ENCODE measurements at places on chromosomes 5 and 9.

GRCh38 chr5:132493241-132493640 is 2.7 kb upstream of the IRF1 start:
- peak; percentile 8 for DNase-seq
- peaks cover 59% of the 10 kb centered on the region for H3K4me1 ChIP-seq
- H3K36me3 ChIP-seq: peaks cover 18% of the 10 kb centered on the region

GRCh38 chr5:91436241-91436640 is 53.1 kb upstream of the ARRDC3 start:
- H3K36me3 ChIP-seq: no peaks in the 10 kb centered on the region
- H3K4me3 ChIP-seq: no peak overlapping the region
- DNase-seq: no peak

DNA sequence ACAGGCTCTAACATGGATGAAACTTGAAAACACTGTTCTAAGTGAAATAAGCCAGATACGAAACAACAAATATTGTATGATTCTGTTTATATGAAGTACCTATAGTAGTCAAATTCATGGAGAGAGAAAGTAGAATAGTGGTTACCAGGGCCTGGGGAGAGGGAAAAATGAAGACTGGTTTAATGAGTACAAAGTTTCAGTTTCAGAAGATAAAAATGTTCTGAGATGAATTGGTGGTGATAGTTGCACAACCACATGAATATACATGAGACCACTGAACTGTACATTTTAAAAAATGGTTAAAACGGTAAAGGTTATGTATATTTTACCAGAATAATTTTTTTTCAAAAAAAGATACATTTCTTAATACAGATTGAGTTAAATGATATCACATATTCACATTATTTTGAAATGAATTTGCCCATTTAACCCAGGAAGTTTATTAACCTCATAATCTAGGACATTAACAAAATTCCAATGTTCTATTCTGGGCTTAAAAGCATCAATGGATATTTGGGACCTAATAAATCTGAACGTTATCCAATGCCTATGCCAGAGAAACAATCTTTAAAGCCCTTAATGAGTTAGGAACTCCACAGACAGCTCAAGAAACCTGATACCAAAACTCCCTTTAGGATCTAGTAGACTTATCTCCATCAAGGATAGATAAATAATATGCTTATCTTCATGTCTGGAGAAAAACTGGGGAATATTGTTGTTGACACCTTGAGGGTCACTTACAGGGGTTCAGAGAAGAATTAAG is 521.3 kb downstream of the EFNA5 start:
- H3K36me3 ChIP-seq: no peaks in the 10 kb centered on the region
- no peak overlapping the region for H3K27ac ChIP-seq
- DNase-seq: no peak
- no peak overlapping the region for H3K4me3 ChIP-seq
- peaks cover 4% of the 10 kb centered on the region for H3K4me1 ChIP-seq
- H3K27me3 ChIP-seq: peaks cover 5% of the 10 kb centered on the region

GRCh38 chr5:178331491-178331996 is 98.9 kb upstream of the PHYKPL start:
- H3K27ac ChIP-seq: no peak overlapping the region
- DNase-seq: no peak
- no peaks in the 10 kb centered on the region for H3K27me3 ChIP-seq

DNA sequence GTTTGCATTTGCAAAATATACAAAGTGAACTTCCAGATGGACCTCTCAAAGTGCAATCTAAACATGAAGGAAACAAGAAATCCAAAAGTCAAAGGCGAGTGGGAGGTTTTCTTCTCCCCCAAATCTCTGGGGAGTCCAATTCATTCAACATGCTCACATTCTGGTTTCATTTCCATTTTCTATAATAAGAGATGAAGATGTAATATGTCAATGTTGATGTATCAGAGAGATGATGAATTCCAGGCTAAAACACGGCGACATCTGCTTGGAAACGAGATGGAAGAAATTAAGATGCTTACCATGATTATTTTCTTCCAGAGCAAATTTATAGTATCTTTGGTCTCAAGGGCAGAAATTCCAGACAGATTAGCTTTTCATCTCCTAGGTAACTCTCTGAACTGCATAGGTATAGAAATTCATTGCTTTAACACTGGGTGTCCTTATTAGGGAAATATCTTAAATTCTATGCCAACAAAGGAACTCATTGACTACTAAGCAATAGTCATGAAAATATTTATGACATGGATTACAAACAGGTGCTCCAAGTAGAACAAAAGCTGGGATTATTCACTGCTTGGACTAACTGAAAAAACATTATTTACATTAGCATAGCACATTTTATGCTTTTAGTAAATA is 287.9 kb downstream of the SEC61B start:
- H3K27me3 ChIP-seq: peaks cover 7% of the 10 kb centered on the region
- no peaks in the 10 kb centered on the region for H3K36me3 ChIP-seq
- H3K4me3 ChIP-seq: no peak overlapping the region
- no peak overlapping the region for H3K27ac ChIP-seq
- H3K4me1 ChIP-seq: peaks cover 18% of the 10 kb centered on the region

DNA sequence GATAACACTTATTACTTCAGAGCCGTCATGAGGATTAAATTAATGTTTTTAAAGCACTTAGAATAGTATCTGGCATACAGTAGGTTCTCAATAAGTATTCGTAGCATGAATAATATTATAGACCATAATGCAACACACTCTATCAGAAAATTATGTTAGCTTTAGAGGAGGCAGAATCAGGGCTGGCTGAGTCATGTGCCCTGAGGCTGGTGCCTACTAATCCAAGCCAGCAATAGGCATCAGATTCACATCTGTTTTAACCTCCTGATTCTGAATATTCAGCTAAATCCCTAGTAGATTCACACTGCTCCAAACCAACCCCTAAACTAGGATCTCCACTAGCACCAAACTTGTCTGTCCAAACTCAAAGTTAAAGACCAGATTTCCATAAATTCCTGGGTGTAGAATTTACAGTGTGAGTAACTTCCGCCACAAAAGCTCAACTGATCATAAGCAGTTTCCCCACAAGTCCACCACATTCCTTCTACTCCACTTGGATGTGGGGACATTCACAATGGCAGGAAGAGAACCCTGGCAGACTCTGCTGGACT is 170.0 kb upstream of the DAPK1 start:
- no peak for DNase-seq
- H3K36me3 ChIP-seq: no peaks in the 10 kb centered on the region
- H3K27ac ChIP-seq: no peak overlapping the region
- peaks cover 4% of the 10 kb centered on the region for H3K27me3 ChIP-seq
- no peak overlapping the region for H3K4me3 ChIP-seq
- H3K4me1 ChIP-seq: no peaks in the 10 kb centered on the region

DNA sequence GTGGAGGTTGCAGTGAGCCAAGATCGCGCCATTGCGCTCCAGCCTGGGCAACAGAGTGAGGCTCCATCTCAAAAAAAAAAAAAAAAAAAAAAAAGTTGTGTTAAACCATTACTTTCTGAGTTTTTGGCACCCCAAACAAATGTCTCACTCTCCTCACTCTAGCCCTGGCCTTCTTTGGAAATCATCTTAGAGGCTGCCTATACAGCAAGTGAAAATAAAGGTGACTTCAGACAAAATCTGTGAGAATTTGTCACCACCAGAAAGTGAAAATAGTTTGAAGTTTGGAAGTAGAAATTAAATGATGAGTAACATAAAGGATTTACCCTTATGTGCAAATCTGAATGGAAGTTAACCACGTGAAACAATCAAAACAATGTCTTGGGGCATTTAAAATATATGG is 7.2 kb upstream of the ZNF131 start:
- H3K4me3 ChIP-seq: no peak overlapping the region
- H3K4me1 ChIP-seq: peaks cover 23% of the 10 kb centered on the region
- no peak for DNase-seq
- no peaks in the 10 kb centered on the region for H3K36me3 ChIP-seq
- H3K27ac ChIP-seq: no peak overlapping the region

- DNase-seq: no peak
- H3K4me3 ChIP-seq: no peak overlapping the region
- no peak overlapping the region for H3K27ac ChIP-seq
- no peaks in the 10 kb centered on the region for H3K4me1 ChIP-seq
- no peaks in the 10 kb centered on the region for H3K27me3 ChIP-seq
Observed at GRCh38 chr9:16105168-16106020, 552.6 kb downstream of the CCDC171 start.

DNA sequence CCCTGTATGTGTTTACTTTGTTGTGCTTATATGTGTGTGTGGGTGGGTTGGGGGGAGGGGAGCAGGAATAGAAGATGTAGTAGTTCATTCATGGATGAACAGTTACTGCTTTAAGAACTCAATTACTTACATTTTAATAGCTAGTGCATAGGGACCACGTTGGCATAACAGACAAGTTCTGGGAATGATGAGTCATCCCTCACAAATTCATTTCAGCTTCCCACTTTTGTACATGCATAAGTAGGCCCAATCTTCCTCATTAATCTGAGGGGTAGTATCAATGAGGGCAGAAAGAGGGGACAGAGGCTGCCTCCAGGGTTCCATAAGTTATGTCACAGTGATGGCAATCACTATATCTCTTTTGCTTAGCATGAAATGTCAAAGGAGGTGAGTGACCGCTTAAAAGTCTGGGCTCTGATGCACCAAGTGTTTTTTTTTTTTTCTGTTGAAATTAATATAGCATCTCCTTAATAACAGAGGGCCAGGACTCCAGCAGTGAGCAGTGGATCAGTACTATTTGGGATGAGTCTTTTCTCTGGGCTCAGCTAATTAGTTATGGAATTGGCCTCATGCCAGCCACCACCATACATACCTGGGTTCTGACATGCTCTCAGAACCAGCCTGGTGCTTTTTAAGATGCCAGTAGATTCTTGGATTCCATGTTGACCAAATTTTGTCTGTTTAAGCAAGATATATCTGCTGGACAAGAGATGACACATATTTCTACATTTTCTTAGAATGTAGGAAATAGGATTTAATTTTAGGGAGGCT is 37.1 kb downstream of the PRDM6 start:
- H3K4me3 ChIP-seq: no peak overlapping the region
- H3K4me1 ChIP-seq: no peaks in the 10 kb centered on the region
- no peak for DNase-seq
- peaks cover 17% of the 10 kb centered on the region for H3K27me3 ChIP-seq
- H3K36me3 ChIP-seq: no peaks in the 10 kb centered on the region

DNA sequence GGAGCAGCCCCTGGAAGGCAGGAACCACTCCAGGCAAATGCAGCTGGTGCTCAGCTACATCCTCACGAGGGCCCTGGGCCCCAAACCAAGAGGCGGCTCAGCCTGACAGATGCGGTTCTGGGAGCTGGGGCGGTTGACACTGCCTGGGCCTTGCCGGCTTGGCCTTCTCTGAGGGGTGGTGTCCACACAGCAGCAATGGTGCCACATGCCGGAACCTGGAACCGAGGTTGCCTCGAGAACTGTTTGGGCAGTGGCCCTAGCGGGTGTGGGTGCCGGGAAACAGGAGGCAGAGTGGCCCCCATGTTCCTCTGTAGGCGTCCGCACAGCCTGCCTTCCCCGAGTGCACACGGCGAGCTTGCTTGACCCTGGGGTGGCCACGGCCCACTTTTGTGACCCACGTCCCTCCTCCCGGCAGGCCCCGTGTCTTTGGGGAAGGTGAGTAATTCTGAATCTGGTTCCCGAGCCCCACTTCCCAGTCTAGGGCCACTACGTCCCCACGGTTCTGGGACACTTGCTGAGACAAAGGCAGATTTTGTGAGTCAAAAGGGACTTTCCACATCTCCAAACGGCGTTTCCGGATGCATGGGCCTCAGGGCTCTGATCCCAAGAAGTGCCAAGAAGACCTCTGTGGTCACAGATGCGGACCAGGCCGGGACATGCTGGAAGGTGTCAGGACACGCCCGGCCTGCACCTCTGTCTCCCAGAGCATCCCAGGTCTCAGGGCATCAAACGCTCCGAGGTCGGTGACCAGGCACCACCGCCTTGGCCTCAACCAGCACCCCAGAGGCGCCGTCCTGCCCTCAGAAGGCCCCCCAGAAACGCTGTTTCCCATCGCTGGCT is 27.7 kb upstream of the SLC12A7 start:
- no peak overlapping the region for H3K4me3 ChIP-seq
- no peak overlapping the region for H3K27ac ChIP-seq
- H3K36me3 ChIP-seq: no peaks in the 10 kb centered on the region
- no peak for DNase-seq

GRCh38 chr5:150605546-150605945 is 34.9 kb upstream of the SYNPO start:
- no peaks in the 10 kb centered on the region for H3K27me3 ChIP-seq
- H3K27ac ChIP-seq: no peak overlapping the region
- DNase-seq: no peak
- H3K4me1 ChIP-seq: no peaks in the 10 kb centered on the region

DNA sequence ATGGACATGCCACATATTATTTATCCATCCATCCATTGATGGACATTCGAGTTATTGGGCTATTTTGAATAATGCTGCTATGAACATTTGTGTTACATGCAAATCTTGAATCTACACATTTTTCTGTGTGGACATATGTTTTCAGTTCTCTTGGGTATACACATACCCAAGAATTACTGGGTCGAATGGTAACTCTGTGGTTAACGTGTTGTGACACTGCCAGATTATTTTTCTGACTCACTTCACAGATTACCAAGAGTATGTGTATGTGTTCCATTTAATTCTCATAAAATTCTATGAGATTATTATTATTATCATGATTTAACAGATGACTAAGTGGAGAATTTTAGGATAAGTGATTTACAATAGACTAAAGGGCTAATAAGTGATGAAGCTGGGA is 26.7 kb downstream of the CYFIP2 start:
- H3K27ac ChIP-seq: no peak overlapping the region
- H3K36me3 ChIP-seq: peaks cover 89% of the 10 kb centered on the region
- DNase-seq: no peak
- H3K4me1 ChIP-seq: peaks cover 51% of the 10 kb centered on the region
- H3K27me3 ChIP-seq: no peaks in the 10 kb centered on the region

- no peaks in the 10 kb centered on the region for H3K36me3 ChIP-seq
- H3K27ac ChIP-seq: peak overlapping the region; percentile 68
- H3K4me1 ChIP-seq: peaks cover 12% of the 10 kb centered on the region
- H3K27me3 ChIP-seq: peaks cover 7% of the 10 kb centered on the region
- no peak overlapping the region for H3K4me3 ChIP-seq
- no peak for DNase-seq
Observed at GRCh38 chr5:112154940-112155686, 264.0 kb downstream of the EPB41L4A start.

GRCh38 chr5:39257554-39257953 is 38.2 kb upstream of the FYB1 start:
- H3K27ac ChIP-seq: no peak overlapping the region
- H3K4me1 ChIP-seq: peaks cover 19% of the 10 kb centered on the region
- no peaks in the 10 kb centered on the region for H3K36me3 ChIP-seq

GRCh38 chr9:73269430-73270101 is 117.9 kb downstream of the ANXA1 start:
- H3K4me3 ChIP-seq: no peak overlapping the region
- no peak for DNase-seq
- no peaks in the 10 kb centered on the region for H3K36me3 ChIP-seq
- H3K27ac ChIP-seq: no peak overlapping the region
- H3K4me1 ChIP-seq: no peaks in the 10 kb centered on the region

DNA sequence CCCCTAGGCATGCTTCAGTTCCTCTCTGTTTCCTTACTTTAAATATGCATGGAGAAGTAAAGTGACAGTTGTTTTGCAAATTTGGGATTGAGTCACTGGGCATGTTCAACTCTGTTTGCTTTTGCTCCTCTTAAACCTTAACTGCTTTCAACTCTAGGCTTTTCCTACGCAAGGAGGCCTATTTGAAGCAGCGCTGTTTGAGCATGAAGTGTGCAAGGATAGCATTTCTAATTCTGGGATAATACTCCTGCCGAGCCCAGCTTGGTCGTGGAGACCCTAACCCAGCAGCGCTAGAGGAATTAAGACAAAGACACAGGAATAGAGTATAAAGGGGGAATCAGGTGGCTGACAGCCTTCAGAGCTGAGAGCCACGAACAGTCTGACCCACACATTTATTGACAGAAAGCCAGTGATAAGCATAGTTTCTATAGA is 803.4 kb upstream of the CDH10 start:
- H3K27me3 ChIP-seq: no peaks in the 10 kb centered on the region
- no peak for DNase-seq
- no peaks in the 10 kb centered on the region for H3K36me3 ChIP-seq
